ENCODE measurements at places on chromosomes 7 and 10.

GRCh38 chr7:63080831-63081230, 917.8 kb upstream of the ZNF722 start:
- H3K36me3 ChIP-seq, result no peaks in the 10 kb centered on the region
- H3K4me3 ChIP-seq, result no peak overlapping the region
- H3K27me3 ChIP-seq, result no peaks in the 10 kb centered on the region
- H3K27ac ChIP-seq, result no peak overlapping the region
- H3K4me1 ChIP-seq, result no peaks in the 10 kb centered on the region

DNA sequence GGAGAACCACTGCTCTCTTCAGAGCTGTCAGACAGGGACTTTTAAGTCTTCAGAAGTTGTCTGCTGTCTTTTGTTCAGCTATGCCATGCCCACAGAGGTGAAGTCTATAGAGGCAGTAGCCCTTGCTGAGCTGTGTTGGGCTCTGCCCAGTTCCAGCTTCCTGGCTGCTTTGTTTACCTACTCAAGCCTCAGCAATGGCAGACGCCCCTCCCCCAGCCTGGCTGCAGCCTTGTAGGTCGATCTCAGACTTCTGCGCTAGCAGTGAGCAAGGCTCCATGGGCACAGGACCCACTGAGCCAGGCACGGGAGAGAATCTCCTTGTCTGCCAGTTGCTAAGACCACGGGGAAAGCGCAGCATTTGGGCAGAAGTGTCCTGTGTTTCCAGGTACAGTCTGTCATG, 12.1 kb upstream of the CPA2 start:
- H3K4me1 ChIP-seq, result no peaks in the 10 kb centered on the region
- H3K27me3 ChIP-seq, result no peaks in the 10 kb centered on the region
- H3K27ac ChIP-seq, result no peak overlapping the region
- no peaks in the 10 kb centered on the region for H3K36me3 ChIP-seq

GRCh38 chr10:22681301-22681700, 33.1 kb downstream of the PIP4K2A start:
- H3K27ac ChIP-seq, result no peak overlapping the region
- DNase-seq, result no peak
- no peaks in the 10 kb centered on the region for H3K27me3 ChIP-seq

DNA sequence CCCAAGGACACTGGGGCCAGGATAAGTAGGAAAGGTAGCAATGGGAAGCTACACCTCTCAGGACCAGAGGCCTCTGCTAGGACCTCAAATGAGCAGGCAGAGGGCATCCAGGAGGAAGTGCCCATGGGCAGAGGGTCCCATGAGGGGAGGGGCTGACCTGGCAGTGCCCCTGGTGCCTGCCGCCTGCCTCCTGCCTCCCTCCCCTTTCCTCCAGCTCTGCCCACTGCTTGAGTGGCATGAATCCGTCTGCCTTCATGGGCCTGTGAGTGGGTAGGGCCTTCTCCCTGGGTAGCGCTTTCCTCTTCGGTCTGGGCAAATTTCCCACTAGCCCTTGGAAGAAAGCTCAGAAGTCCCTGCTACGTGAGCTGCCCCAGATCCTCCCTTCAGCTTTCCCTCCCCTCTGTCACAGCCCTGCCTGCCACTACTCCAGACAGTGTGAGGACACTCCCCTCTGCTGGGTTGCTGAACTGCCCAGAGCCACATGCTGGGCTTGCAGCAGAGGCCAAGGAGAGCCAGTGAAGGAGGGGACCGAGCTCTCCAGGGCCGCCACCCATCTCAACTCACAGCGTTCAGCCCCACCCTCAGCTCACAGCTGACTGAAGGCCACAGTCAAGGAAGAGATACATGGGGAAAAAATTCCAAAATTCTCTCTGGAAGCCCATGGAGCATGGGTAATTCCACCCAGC, 141.4 kb downstream of the ARHGAP22 start:
- no peaks in the 10 kb centered on the region for H3K27me3 ChIP-seq
- H3K27ac ChIP-seq, result no peak overlapping the region
- no peak for DNase-seq
- no peak overlapping the region for H3K4me3 ChIP-seq

GRCh38 chr10:21090609-21091082, 193.5 kb upstream of the NEBL start:
- no peaks in the 10 kb centered on the region for H3K4me1 ChIP-seq
- H3K4me3 ChIP-seq, result no peak overlapping the region
- no peak for DNase-seq
- no peaks in the 10 kb centered on the region for H3K27me3 ChIP-seq
- H3K27ac ChIP-seq, result no peak overlapping the region

- H3K27ac ChIP-seq, result no peak overlapping the region
- H3K27me3 ChIP-seq, result no peaks in the 10 kb centered on the region
- DNase-seq, result no peak
- H3K4me1 ChIP-seq, result no peaks in the 10 kb centered on the region
These were observed 157.0 kb upstream of the ZMIZ1 start for GRCh38 chr10:78911533-78912340.

DNA sequence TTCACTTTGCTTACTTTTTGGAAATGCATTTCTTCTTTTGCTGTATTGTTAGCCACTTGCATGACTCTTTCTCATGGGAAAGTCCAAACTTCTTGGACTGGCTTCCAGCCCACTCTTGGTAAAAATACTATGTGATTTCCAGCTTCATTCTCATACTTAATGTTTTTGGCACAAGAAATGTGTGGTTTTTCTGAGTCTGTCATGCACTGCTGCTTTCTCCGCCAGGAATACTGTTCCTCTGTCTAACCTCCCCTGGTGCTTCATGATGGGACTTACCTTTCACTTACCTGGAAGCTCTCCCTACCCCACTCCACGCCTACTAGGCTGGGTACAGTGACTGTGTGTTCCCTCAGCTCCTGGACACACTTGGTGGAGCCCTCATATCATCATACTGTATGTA, 18.7 kb downstream of the MGAM2 start:
- H3K36me3 ChIP-seq, result no peaks in the 10 kb centered on the region
- DNase-seq, result no peak
- H3K4me1 ChIP-seq, result no peaks in the 10 kb centered on the region

DNA sequence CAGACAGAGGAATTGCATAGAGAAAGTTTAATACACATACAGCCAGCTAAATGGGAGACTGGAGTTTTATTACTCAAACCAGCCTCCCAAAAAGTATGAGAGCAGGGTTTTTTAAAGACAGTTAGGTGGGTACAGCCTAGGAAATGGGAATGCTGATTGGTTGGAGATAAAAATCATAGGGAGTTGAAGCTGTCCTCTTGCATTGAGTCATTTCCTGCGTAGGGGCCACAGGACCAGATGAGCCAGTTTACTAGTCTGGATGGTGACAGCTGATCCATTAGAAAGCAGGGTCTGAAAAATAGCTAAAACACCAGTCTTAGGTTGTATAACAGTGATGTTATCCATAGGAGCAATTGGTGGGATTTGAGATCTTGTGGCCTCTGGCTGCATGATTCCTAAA, 76.1 kb upstream of the POM121L12 start:
- H3K4me1 ChIP-seq, result no peaks in the 10 kb centered on the region
- no peak overlapping the region for H3K4me3 ChIP-seq
- no peaks in the 10 kb centered on the region for H3K36me3 ChIP-seq

GRCh38 chr7:30616318-30616717, 21.6 kb downstream of the GARS1 start:
- no peaks in the 10 kb centered on the region for H3K4me1 ChIP-seq
- no peaks in the 10 kb centered on the region for H3K27me3 ChIP-seq
- no peak overlapping the region for H3K4me3 ChIP-seq
- H3K27ac ChIP-seq, result no peak overlapping the region

DNA sequence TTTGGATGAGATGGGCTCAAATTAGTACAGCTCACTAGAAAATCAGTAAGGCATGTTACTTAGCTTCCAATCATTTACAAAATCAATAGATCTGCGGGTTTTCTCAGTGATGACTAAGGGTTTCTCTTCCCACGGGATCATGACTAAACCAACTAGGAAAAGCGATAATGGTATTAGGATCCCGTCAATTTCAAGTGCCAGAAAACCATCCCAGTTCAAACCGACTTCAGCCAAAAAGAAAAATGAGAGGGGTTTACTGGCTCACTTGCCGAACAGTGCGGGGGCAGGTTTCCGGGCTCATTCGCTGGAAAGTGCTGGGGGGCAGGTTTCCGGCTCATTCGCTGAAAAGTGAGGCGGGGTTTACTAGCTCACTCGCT, 62.1 kb upstream of the LYZL2 start:
- H3K27me3 ChIP-seq, result no peaks in the 10 kb centered on the region
- no peaks in the 10 kb centered on the region for H3K36me3 ChIP-seq
- no peak overlapping the region for H3K27ac ChIP-seq
- H3K4me3 ChIP-seq, result peak overlapping the region; percentile 12

DNA sequence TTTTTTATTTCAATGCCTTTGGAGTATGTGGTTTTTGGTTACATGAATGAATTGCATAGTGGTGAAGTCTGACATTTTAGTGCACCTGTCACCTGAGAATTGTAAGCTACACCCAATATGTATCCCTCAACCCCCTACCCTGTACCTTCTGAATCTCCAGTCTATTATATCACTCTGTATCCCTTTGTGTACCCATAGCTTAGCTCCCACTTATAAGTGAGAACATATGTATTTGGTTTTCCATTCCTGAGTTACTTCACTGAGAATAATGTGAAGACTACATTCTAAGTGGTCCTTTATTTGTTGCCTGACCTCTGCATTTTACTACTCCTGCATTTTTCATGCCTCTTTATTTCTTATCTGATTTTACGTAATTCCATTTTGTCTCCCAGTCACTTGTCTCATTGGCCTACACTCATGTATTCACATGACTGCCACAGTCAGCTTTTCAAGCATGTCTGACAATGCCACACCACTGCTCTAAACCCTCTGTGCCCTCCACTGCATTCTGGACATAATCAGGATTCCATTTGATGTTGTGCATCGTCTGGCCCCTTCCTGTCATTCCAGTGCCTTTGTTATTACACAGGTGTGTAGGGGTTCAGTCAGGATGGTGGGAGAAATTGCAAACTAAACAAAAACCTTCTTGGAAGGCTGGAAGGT, 1325.5 kb downstream of the XPNPEP1 start:
- H3K27me3 ChIP-seq, result no peaks in the 10 kb centered on the region
- no peak overlapping the region for H3K27ac ChIP-seq
- H3K4me1 ChIP-seq, result no peaks in the 10 kb centered on the region
- H3K36me3 ChIP-seq, result no peaks in the 10 kb centered on the region
- no peak for DNase-seq

DNA sequence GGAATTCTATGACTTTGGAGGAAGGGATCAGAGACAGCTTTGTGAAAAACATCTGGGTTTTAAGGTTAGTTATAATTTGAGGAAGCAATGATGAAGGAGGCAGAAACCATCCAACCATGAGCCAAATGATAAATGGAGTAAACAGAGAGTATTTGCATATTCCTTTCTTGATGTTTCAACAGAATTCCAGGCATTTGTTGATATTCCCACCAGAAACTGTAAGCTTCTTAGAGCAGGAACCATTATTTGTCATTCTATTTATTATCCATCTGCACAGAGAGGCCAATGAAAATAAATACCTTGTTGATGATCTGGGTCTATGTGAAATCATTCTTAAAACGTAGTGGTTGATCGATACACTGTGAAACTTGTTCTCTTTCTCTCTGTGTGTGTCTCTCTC, 715.3 kb downstream of the INHBA start:
- peaks cover 10% of the 10 kb centered on the region for H3K4me1 ChIP-seq
- no peak for DNase-seq
- peak overlapping the region; percentile 49 for H3K27ac ChIP-seq
- no peaks in the 10 kb centered on the region for H3K27me3 ChIP-seq
- no peaks in the 10 kb centered on the region for H3K36me3 ChIP-seq
- no peak overlapping the region for H3K4me3 ChIP-seq

- no peaks in the 10 kb centered on the region for H3K4me1 ChIP-seq
- DNase-seq, result no peak
- no peaks in the 10 kb centered on the region for H3K27me3 ChIP-seq
- peak overlapping the region; percentile 73 for H3K4me3 ChIP-seq
- peak overlapping the region; percentile 83 for H3K27ac ChIP-seq
These were observed 909 bp upstream of the CC2D2B start for GRCh38 chr10:95906677-95907455.

GRCh38 chr10:25678220-25678619, 255.8 kb upstream of the MYO3A start:
- H3K4me1 ChIP-seq, result no peaks in the 10 kb centered on the region
- H3K4me3 ChIP-seq, result no peak overlapping the region
- H3K27ac ChIP-seq, result no peak overlapping the region
- no peak for DNase-seq

- DNase-seq, result no peak
- H3K27ac ChIP-seq, result peak overlapping the region; percentile 69
- no peak overlapping the region for H3K4me3 ChIP-seq
These were observed 64.6 kb upstream of the STEAP1B start for GRCh38 chr7:22564511-22565045.

- H3K27me3 ChIP-seq, result no peaks in the 10 kb centered on the region
- peak overlapping the region; percentile 86 for H3K4me3 ChIP-seq
- peak overlapping the region; percentile 74 for H3K27ac ChIP-seq
- no peak for DNase-seq
- H3K36me3 ChIP-seq, result no peaks in the 10 kb centered on the region
These were observed 432 bp downstream of the TMEM248 start for GRCh38 chr7:66921396-66921917.

DNA sequence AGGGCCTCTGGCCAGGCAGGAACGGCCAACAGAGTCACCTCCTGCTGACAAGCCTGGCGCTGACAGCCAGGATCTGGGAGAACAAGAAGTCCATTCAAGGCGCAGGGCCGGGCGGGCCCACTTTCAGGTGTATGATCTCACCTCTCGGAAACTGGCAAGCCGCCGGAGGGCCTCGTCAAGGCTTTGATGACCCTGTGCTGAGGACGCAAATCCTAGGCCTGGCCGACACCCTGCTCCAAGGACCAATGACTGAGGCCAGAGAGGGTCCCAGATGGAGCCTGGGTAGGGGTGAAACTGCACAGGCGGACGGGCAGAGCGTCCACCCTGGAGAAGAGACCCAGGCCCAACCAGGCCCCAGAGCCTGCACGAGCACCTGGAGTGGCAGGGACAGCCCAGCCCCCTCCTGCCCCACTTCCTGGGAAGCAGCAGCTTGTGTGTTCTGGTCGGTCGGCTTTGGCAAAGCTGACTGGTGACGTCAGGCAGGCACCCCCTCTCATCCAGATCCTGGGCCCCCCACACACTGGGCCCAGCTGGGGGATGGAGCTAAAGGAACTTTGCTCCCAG, 30.6 kb downstream of the MYL10 start:
- no peaks in the 10 kb centered on the region for H3K27me3 ChIP-seq
- H3K27ac ChIP-seq, result no peak overlapping the region
- DNase-seq, result no peak
- H3K4me3 ChIP-seq, result no peak overlapping the region
- H3K36me3 ChIP-seq, result no peaks in the 10 kb centered on the region

DNA sequence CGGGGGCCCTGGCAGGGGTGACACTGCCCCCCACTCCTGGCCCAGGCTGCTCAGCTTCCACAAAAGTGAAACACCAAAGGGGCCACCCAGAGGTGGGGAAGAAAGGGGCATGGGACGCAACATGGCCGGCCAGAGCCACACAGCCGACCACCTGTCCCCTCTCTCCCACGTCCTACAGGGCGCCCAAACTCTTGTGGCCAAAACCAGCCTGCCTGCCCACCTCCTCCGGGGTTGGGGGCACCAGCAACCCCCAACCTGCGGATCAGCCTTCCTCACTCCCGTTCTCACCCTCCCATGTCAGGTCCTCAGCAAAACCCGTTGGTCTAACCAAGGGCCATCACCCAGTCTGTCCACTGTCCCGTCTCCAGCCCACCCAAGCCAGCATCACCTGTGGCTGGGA, 79.5 kb upstream of the DNAAF5 start:
- no peak overlapping the region for H3K4me3 ChIP-seq
- DNase-seq, result no peak
- H3K36me3 ChIP-seq, result no peaks in the 10 kb centered on the region
- H3K4me1 ChIP-seq, result no peaks in the 10 kb centered on the region
- H3K27ac ChIP-seq, result no peak overlapping the region
- no peaks in the 10 kb centered on the region for H3K27me3 ChIP-seq
